Left kidney (tissue), 8 donors: ENCODE measurements at places on chromosomes 2 and 18.

DNA sequence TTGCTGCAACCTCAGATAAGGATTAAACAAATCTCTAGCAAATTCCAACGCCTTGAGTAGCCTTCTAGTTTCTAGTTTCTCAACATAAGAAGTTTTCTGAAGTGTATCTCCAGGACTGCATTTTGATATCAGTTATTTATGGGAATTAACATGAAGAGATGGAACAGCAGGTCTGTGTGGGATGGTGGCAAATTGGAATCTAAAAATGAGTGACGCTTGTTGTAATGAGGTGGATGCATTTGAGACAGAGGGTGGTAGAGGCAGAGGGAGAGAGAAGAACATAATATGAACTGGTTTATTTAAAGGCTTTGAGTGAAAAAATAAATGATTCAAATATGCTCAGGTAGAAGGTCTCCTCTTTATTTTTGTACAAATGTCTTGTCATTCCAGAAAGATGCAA lies 446.8 kb upstream of the GCFC2 start:
- DNase-seq = no peak

- no peak for DNase-seq
These were observed 85.1 kb downstream of the TMEM131 start for GRCh38 chr2:97910403-97911205.

DNA sequence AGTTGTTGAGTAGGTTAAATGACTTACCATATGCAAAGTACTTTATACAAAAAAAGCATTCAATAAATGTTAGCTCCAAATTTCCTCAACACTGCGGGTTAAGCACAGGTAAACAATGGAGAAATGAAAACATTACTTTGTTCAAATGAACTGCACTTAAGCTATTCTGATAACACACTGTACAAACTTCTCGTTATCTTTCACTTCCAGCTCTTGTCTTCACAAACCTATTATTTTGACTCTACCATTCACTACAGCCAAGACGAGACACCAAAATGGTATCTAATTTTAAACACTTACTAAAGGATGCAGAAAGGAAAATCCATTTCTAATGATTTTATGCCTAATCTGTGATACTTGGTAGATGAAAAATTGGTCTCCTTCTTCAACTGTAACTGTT lies 43.8 kb downstream of the SLC40A1 start:
- no peak for DNase-seq

GRCh38 chr2:9560628-9561027 lies 5.0 kb upstream of the ADAM17 start:
- no peak for DNase-seq

DNA sequence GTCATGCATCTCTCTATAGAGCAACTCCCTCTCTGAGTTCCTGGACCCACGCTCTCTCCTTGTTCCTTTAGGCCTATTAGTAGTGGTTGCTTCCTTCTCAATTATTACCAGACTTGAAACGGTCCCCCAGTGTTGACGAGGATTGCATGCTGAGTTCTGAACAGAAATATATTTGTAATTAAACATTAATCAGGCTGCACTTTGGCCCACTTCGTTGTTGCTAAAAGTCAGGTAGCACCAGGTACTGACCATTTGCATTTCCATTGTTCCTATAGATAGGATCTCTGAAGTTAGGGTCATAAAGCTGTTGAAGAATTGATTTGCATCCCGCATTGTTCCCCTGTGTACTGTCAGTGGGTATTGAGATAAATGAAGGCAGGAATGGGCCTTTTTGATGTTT lies 36.9 kb upstream of the TTR start:
- no peak for DNase-seq
